ENCODE measurements at places on chromosomes 5 and 9.
A peak's percentile ranks its signal among the peaks of the same experiment; 100 is the strongest.

DNA sequence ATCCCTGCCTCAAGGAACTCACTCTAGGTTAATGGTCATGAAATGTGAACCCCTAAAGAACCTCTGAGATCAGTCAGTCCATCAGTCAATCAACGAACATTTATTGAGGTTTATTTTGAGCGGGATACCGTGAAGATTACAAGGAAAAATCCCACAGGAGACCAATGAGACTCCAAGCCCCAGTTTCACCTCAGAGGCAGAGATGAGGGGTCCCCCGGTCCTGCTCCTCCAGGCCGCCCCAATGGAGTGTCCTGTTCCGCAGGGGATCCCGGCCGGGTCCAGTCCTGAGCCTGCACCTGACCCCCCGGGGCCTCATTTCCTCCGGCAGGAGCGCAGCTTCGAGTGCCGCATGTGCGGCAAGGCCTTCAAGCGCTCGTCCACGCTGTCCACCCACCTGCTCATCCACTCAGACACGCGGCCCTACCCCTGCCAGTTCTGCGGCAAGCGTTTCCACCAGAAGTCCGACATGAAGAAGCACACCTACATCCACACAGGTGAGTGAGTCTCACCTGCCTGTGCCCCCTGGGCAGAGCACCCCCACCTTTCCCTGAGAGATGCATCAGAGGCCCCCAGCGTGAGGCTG lies 11.0 kb downstream of the GFI1B start:
- DNase-seq, result no peak

- DNase-seq, result peak; percentile 75
Observed at GRCh38 chr9:92807757-92808725, 43.4 kb upstream of the BICD2 start.

DNA sequence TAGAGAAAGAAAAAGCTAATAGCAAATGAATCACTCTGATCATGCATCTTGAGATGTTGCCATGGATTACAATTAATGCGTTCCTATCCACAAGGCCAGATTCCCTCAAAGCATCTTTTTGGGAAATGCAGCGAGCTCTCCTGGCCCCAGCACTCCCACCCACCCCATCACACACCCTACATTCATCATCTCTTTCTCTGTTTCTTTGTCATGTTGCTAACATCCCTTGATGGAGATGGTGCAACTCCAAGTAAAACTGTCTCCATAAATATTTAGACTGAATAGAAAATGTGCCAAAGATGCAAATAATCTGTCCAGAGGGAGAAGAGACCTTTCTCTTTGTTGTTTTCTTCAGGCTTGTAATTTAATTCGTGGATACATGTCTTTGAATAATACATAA lies 30.8 kb upstream of the TNC start:
- no peak for DNase-seq

DNA sequence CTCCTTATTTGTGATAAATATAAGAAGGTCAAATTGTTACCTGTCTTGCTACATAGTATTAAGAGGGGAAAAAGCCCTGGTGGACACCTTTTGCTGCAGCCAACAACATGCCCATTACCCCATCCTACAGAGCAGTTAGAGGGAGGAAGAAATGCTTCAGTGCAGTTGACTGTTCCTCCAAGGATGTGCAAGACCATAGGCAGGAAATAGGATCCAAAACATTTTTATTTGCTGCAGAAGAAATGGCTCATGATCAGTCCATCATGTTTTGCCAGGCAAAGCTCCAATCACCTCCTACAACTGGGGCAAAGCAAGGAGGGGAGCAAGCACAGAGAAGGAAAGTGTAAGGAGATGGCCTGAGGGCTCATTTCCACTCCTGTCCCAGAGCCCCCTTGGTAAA lies 399.1 kb upstream of the PIK3R1 start:
- no peak for DNase-seq

- no peak for DNase-seq
Observed at GRCh38 chr9:124306098-124306735, 48.5 kb downstream of the NEK6 start.

DNA sequence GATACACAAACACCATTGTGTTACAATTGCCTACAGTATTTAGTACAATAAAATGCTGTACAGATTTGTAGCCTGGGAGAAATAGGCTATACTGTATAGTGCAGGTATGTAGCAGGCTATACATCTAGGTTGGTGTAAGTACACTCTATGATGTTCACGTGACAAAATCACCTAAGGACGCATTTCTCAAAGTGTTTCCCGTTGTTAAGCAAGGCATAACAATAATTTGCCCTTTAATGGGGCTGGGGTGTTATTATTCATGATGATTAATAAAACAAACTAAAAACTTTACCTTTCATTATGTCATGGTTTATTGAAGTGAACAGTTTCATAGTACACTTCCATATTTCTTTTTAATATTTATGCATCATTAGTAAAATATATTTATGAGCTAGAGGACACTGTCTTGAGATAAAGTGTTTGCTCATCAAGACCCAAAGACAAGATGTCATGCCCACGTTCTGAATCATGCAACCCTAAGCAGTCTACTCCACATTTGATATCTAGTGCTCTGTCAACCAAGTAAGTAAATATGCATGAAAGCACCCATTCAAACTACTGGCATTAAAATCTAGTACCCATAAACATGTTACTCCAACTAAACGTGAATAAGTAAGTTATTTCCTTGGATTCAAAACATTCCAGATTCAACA lies 220.5 kb downstream of the NR2F1-AS1 start:
- DNase-seq, result no peak

DNA sequence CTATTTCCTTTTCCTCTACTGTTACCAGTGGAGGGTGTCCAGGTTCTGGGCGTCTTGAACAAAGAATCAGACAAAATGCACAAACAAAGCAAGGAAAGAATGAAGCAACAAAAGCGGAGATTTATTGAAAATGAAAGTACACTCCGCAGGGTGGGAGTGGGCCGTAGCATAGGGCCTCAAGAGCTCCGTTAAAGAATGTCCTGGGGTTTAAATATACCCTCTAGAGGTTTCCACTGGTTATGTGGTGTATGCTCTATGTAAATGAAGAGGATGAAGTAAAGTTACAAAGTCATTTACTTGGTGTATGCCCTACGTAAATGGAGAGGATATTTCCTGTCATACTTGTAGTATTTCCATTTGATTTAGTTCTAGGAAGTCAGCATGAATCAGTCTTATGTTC lies 113.5 kb upstream of the MRPS30 start:
- no peak for DNase-seq

DNA sequence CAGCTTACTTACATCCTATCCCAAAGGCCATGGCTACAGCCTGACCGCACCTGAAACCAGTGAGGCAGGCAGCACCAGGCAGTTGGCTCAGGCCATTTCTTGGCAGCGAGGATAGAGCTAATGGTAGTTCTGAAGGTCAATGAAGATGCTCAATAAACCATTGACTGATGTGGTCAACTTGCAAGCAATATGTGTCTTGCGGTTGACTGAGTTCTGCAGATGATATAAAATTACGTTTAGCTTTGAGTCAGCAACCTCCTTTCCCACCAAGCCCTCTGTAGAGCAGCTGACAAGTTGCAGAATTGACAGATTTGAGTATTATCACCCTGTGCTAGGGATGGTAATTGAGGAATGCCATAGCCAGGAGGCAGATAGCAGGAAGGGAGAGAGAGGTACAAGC lies 189.0 kb upstream of the PUM3 start:
- no peak for DNase-seq

DNA sequence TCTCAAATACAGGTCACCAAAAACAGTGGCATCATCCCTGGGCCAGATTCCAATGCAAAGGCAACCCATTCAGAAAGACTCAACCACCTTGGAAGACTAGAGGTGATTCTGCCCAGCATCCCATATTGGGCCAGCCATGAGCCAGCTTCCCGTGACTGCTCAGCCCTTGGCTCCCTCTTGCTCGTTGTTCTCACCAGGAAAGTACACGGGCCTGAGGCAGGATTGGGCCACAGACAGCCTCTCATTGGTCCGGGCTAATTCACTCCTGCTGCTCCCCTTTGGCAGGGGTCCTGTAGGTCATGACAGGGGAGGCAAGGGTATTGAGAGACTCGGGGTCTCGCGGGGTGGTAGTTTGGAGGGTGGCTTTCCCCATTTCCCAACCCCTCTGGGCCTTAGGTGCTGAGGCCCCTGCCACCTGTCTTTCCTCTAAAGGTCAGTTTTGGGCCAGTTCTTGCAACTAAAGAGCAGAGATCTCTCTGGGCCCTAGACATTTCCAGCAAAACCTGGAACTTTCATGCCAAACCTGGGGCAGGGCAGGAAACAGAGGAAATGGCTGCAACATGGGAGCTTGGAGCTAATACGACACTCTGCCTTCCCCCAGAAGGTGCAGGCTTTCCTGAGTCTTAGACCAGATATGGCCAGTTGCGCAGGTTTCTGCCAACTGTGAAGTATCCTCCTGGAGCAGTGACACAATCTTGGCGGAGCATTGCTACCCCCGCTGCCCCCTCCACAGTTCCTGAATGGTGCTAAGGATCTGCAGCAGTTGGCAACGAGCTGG lies 22.0 kb upstream of the FGFR4 start:
- DNase-seq, result no peak

GRCh38 chr5:154133591-154133990 lies 56.9 kb upstream of the GALNT10 start:
- DNase-seq, result no peak

DNA sequence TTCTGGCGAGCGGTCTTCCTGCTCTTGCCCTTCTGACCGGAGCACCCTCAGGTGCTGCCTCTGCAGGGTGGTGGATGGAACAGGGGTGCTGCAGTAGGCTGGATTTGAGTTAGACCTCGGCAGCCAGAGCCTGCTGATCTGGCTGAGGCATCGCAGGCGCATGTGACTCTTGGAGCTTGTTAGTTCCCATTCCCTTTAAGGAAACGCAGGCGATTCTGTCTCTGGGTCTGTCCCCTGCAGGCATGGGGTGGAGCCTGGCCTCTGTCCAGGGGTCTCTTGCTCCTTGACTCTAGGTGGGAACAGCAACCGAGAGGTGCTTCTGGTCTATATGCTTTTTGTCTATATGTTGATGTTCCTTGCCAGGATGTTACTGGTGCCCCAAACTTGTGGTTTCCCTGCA lies 3.1 kb downstream of the WNK2 start:
- no peak for DNase-seq
